ENCODE measurements at places on chromosomes 3 and 15.

DNA sequence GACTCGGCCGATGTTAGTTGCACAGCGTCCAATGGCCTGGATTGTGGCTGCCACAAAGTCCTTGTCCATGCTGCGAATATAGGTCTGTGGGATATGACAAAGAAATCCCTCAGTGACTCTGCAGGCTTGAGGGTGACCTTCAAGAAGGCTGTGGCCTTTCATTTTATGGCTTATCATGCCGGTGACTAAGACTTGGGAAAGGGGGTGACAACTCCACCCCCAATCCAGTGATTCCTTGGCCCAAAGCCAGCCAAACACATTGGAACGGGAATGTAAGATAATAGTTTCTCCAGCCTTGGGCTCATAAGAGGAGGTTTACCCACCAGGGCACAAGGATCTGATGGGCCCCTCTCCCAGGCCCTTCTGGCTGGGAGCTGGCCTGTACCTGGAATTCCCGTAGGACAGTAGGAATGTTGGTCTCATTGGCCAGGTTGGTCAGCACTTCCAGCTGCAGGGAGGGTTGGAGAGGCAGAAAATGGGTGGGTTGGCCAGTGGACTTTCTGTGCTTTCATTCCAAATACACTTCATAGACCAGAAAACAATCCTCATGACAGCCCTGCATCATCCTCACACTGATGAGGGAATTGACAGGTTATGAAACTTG is 30.7 kb upstream of the CPEB1 start:
- DNase-seq: no peak

GRCh38 chr3:111701292-111701906 is 106.3 kb upstream of the ZBED2 start:
- DNase-seq: no peak

GRCh38 chr3:54222316-54222715 is 100.0 kb downstream of the CACNA2D3 start:
- no peak for DNase-seq

GRCh38 chr3:99895703-99896441 is 78.2 kb downstream of the CMSS1 start:
- DNase-seq: no peak
